ENCODE measurements at places on chromosomes 16 and 17.
A peak's percentile ranks its signal among the peaks of the same experiment; 100 is the strongest.

- DNase-seq = no peak
These were observed 184.0 kb downstream of the CYLD start for GRCh38 chr16:50925758-50926357.

- no peak for DNase-seq
These were observed 13.6 kb downstream of the ZFHX3 start for GRCh38 chr16:73034374-73034773.

GRCh38 chr16:73050201-73051099 lies 2.5 kb upstream of the ZFHX3 start:
- DNase-seq = no peak

- peak; percentile 20 for DNase-seq
These were observed 36.3 kb upstream of the ZNF750 start for GRCh38 chr17:82876149-82876548.

- no peak for DNase-seq
These were observed 438.0 kb upstream of the PMFBP1 start for GRCh38 chr16:72609933-72610332.

DNA sequence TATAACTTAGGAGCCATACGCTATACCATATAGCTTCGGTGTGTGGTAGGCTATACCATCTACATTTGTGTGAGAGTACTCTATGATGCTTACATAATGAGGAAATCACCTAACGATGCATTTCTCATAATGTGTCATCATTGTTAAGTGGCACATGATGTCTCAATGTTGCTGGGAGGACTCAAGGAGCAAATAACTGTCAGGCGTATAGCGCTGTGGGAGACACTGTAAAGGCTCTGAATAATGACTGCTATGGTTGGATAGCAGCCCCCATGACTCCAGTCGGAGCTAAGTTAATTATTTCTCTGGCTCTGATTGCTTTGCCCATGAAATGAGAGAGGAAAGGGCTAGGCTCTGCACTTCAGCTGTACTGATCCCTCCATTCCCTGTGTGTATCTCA lies 197.2 kb downstream of the RGS9 start:
- DNase-seq = no peak

- no peak for DNase-seq
These were observed 25.2 kb upstream of the CCL22 start for GRCh38 chr16:57333402-57333801.

DNA sequence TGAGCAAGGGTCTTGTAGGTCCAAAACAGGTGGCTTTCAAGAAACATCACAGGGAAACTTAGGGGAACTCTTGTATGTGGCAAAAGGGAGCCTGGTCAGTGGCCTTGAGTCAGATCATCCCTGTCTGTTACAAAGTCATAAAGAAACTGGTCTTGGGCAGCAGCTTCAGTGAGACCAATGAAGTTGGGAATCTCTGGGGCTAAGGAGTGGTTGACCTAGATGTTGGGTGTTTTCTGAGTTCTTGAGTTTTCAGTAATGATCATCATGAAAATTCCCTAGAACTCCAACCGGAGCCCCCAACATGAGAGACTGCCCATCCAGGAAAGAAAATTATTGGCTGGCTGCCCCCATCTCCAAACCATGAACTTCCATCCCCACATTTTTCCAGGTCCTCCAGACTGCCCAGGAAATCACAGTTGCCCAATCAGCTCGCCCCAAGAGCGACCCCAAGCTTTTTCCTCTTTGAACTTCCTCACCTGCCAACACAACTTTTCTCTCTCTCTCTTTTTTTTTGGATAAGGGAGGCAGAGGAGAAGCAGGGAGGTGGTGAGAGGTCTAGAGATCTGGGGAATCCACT lies 3.9 kb downstream of the CCR7 start:
- DNase-seq = no peak

- no peak for DNase-seq
These were observed 5.8 kb downstream of the SOCS1 start for GRCh38 chr16:11250091-11250785.

DNA sequence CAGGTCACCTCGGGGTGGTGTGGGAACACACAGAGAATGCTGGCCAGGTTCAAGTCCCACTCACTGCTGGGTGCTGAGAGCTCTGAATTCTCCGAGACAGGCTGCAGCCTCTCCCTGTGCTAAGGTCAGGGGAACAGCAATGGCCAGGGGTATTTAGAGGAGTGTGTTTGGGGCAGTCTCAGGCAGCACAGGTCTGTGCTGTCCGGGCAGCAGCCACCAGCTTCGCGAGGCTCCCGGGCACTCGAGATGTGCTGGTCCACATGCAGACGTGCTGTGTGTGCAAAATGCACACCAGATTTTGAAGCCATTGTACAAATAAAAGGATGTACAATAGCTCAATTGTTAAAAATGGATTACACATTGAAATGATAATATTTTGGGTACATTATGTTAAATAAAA lies 7.1 kb downstream of the NHERF1 start:
- no peak for DNase-seq

DNA sequence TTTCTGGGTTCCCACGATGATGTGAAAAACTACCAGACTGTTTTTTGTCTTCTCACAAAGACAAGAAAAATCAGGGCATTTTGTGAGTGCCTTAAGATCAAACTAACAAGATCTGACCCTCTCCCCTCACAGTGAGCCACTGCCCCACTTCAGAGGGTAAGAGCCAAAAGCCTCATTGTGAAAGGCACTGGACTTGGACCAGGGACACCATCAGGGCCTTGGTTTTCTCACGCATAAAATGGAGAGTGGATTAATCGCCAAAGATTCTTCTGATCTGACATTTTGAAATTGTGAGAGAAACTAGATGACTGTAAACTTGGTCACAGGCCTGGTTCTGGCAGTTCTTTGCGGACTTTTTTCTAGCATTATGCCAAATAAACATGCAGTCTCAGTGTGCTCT lies 21.0 kb upstream of the ENDOV start:
- DNase-seq = no peak

DNA sequence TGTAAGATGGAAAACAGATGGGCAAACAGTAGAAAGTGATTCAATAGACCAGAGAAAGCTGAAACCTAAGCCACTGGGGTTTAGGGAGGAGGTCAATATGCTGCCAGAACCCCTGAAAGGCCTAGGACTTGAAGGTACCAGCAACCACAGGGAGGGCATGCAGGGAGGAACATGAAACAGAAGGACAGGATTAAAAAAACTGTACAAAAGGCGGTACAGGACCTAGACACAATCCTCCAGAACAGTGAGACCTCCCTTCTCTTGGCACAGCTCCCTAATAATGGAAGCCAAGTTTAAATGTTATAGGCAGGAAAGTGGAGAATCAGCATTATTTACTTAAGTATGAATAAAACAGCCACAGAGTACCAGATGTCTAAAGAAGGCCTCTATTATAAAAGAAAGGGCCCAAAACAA lies 105.5 kb downstream of the SPAG9 start:
- no peak for DNase-seq

DNA sequence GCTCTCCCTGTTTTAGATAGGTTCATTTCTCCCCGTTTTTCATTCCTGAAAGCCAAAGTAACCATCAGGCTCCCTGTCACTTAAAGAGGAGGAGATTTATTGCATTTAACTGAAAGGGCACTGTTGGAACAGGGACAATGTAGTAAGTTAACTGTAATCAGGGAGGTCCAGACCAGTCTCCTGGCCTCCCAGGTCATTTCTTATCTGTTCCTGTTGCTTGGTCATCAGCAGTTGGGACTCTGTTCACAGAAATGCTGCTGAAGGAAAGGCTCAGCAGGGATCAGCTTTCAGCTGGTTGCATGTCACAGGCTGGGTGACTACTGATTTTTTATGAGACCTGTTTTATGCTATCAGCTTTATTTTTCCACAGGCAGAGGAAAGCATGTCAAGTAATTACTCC lies 622.6 kb upstream of the GOT2 start:
- DNase-seq = no peak

GRCh38 chr17:67518876-67519275 lies 141.8 kb downstream of the PITPNC1 start:
- DNase-seq = no peak

DNA sequence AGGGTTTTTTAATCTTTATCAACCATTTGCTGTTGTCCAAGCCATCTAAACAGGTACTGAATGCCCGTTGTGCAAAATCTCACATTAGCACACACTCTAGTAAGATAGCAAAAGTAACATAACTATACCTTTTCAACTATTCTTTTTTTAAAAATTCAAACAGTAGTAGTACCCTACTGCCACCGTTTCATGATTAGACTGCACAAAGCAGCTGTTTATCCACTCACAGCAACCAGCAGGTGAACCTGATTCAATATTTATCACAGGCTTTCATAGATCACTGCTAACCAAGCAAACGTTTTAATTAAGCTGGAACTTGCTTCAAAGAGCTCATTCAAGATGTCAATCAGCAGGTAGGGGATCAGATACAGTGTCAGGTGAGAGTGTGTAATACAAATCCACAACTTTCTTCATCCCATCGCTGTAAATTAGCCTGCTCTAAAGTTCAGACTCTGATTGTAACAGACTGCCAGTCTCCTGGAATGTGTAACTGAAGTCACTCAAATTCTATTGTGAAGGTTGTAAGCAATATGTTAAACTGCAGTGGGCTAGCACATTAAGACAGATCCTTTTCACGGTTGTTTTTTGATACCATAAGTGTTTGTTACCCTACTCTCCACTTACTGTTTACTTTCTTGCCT lies 47.3 kb downstream of the BRIP1 start:
- DNase-seq = no peak

DNA sequence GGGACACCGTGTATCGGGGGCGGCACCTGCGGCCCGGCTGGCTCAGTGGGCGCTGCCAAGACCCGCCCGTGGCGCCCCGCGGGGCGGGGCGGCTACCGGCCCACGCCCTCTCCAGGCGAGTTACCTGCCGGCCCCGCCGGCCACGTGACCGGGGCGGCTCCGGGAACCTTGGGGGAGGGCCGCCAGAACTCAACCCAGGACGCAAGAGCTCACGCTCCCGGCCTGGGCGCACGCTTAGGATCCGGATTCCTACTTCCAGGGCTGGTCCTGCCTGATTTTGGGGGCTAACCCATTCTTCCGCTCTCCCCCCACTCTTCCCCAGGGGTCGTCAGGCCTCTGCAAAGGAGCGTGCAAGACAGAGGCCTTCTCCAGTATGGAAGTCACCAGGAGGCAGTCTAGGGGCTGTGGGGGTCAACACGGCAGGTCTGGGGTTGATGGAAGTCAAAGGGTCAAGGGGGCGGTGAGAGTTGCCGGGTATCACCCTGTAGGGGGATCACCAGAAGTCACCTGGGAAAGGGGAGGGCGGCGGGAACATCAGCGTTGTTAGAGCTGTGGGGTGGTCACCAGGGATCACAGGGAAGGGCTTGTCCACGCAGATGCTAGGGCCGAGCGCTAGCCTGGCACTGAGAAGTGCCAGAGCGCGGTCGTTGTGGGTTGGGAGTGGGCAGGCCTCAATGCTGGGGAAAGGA lies 354 bp upstream of the ESRP2 start:
- DNase-seq = peak; percentile 22

GRCh38 chr17:7266784-7267183 lies 4.5 kb upstream of the CLDN7 start:
- no peak for DNase-seq

DNA sequence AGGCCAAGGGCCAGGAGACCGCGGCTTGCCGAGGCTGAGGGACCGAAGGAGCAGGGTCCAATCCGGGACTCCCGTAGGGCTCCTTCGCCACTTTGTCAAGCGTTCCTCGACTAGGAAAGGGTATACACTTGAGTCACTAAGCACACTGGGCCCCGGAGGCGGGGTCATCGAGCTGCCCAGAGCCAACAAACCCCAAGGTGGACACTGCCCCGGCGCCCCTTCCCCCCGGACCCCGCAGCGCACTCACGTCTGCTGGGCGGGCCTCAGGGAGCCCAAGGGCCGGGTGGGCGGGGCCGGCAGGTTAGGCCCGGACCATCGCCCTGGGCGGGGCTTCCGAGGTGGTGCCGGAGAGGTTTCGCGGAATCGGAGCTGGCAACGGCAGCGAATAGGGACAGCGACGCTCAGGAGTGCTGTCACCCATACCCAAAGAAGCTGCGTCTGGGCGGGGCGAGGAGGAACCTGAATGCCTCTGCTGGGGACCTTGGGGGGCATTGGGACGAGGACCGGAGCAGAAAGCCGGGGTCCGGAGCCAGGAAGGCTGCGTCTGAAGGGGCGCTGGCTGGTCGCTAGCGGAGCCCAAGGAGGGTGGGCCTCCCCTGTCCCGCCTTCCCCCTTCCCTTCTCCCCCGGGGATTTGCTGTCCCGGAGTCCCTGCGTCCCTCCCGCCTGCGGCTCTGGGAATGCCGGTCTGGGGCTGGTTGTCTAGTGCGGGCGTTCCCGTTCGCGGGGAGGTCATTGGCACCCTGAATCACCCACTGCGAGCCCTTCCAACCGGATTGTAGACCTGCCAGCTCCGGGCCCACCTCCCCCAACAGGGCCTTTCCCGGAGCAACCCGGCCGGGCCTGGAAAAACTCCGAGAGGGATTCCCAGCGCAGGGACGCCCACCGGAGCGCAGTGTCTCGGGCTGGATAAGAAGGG lies 118.2 kb upstream of the SMURF2 start:
- peak; percentile 13 for DNase-seq

- peak; percentile 22 for DNase-seq
These were observed 67.2 kb downstream of the PARN start for GRCh38 chr16:14562691-14563491.

DNA sequence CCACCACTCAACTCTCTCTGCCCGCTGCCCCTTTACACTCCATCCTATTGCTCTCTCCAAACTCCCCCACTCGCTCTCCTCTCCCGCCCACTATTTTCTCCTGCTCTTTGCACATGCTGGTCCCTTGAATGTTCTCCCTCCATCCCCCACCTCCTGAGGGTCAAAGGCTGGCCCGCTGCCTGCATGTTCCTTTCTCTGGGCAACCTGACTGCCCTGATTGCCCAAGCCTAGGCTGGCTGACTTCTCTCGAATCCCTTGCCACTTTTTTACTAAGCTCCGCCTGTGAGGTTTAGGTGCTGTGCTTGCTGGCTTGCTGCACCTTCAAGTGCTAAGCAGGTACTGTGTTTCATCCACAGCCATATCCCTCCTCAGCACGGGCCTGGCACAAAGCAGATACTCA lies 2.7 kb downstream of the EMC8 start:
- no peak for DNase-seq

GRCh38 chr16:20683812-20684211 lies 13.7 kb downstream of the ACSM1 start:
- DNase-seq = no peak

GRCh38 chr17:68909066-68909465 lies 46.1 kb downstream of the ABCA8 start:
- DNase-seq = no peak

DNA sequence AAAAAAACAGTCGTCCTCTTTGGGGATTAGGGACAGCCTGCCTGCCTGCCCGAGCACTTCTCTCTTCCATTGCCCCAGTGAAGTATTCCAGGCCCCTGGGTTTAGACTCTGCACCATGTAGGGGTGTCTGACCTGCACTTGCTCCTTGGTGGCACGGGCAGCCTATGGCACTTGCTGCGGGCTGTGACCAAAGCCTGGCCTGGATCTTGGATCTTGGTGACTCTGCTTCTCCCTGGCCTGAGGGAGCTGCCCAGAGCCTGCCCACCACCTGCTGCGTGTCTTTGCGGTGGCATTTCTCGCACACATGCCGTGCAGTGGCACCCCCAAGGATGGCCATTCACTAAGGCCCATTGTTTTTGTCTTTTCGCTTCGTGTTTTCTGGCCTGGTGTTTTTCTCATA lies 6.1 kb upstream of the STH start:
- DNase-seq = no peak

Measured in DMS79 treated with DMSO at 0.1 percent for 48 hours (cell line).